ENCODE measurements at places on chromosomes 11 and 22.

GRCh38 chr11:12770435-12770834 lies 96.2 kb downstream of the TEAD1 start:
- no peak for DNase-seq

DNA sequence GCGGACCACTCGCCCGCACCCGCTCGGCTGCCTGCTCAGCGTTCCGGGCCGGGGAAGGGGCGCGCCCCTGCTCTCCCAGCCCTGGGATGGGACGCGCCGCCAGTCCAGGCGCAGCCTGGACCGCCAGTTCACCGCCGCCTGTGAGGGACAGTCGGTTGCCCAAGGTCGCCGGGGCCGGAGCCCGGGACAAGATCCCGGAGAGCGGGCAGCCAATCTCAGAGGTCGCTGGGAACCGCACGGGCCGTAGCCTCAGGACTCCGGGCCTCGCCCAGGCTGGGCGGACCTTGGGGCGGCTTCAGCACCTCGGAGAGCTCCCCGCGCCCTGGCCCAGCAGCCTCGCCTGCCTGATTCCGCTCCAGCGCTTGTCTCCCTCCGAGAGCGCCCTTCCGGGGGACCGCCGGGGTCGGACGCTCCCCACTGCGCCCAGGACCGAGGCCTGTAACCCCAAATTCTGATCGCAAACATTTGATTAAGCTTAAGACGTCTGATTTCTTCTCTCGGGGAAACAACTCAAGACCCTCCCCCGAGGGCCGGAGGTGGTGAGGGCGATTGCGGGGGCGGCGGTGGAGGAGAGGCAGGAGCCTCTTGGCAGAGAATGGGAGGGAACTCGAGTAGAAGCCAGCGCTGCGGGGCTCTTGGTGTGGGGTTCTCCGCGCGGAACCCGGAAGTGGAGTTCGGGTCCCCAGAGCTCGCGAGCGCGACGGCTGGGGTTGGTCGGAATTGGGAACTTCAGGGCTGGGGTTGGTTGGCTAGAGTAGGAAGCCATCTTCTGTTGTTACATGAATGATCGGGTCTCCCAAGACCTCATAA lies 1.1 kb upstream of the CHRM4 start:
- no peak for DNase-seq

DNA sequence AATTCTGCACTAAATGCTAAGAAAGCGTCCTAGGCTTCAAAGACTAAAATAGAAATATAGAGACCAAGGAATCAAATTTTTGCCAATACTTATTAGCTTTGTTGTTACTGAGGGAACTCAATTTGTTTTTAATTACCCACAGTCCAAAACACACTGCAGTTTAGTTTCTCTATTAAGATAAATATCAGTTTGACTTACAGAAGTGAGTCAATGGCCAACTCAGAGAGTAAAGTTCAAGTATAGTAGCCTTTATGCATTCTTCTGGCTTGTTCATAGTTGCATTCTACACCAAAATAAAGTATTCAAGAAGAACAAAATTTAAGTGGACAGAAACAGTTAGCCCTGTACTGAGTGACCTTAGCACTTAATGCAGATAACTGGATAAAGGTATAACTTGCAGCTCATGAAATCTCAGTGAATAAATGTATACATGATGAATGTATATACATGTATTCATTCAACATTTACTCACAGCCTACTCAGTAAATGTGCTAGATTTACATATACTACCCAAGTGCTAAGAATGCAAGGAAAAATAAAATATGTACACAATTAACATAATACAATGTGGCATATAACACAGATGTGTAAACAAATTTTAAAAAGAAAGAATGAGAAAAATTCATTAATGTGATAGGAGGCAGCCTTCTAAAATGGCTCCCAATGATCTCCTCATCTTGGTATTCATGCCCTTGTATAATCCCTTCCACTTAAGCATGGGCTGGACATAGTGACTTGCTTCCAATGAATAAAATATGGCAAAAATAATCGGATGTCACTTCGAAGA lies 9.7 kb upstream of the RNF141 start:
- no peak for DNase-seq

DNA sequence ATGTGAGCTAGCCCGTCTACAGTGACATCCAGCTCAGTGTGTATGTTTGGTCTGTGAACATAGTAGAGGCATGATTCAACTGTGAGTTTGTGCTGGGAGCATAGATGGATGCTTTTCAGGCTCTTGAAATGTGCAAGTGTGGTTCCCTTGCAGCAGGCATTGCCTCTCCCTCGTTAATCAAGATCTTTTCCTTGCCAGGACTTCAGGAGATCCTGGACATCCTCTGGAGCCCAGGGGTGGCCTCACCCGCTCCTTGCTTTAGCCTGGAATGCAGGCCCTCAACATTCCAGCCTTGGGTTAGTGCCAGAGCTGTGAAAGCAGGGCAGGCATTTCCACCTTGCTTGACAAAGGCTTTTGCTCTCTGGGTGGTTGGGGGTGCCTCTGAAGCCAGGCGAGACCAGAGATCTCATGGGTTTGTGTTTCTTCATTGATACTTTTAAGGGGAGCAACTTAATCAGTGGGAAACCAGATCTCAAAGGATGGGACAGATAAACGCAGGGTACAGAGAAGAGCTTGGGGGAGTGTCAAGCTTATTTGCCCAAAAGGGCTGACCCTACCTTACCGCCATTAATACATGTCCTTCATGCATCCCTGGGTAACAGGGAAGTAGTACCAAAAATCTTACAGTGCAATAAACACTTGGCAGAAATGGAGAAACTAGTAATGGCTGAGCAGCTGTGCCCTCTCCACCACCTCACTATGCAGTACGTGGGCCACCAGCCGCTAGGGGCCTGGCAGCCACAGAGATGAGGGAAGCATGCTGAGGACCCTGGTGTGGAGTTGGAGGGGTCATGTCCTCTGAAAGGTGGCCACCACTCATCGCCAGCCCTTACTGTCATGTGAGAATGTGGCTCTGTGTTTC lies 72.1 kb downstream of the PTPRJ start:
- peak; percentile 42 for DNase-seq

- no peak for DNase-seq
Measured at GRCh38 chr11:129574431-129574830, 198.8 kb downstream of the BARX2 start.

- no peak for DNase-seq
Measured at GRCh38 chr11:126861796-126862459, 138.6 kb downstream of the KIRREL3 start.

- DNase-seq = no peak
Measured at GRCh38 chr22:44609400-44609988, 92.5 kb upstream of the PRR5 start.

GRCh38 chr11:127135256-127135655 lies 134.7 kb upstream of the KIRREL3 start:
- DNase-seq = no peak

DNA sequence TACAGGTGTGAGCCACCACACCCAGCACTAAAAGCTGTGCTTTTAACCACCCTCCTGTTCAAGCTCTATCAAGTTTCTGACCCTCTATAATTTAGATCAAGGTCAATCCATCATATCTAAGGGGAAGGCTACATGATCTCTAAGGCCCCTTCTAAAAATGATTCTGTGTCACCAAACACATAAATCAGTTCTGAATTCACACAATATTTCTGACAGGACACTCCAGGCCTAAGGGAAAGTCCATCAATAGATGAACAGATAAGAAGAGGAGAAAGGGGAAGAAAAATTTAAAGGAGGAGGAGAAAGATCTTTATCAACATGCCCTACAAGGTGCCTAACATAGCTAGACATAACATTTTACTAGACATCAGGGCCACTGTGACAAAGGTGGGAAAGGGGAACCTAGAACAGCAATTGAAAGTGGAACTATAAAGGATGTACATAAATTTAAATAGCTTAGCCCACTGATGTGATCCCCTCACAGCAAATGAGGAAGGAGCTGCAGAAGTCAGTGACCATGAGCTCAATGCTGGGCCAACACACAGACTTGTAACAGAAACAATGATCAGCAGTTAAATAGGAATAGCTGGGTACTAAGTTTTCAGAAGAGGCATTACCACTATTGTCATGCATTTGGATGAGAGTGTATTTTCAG lies 4.7 kb downstream of the PRCP start:
- no peak for DNase-seq

GRCh38 chr22:36874736-36875135 lies 13.9 kb downstream of the NCF4 start:
- DNase-seq = no peak

DNA sequence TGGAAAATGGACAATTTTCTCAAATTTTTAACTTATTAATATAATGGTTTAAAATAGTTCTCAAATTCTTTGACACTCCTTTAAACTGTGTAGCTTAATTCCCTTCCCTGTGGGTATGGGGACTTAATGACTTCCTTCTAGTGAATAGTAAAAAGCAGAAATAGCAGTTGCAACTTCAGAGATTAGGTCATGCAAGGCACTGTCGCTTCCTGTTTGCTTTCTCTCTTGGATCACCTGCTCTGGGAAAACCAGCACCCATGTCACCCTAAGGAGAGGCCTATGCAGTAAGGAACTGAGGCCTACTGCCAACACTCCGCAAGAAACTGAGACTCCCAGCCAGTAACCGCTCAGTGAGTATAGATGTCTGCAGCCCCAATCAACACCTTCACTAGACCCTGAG lies 5.5 kb upstream of the PANX3 start:
- DNase-seq = no peak

- DNase-seq = no peak
Measured at GRCh38 chr11:130451231-130452019, 3.0 kb downstream of the ADAMTS15 start.

DNA sequence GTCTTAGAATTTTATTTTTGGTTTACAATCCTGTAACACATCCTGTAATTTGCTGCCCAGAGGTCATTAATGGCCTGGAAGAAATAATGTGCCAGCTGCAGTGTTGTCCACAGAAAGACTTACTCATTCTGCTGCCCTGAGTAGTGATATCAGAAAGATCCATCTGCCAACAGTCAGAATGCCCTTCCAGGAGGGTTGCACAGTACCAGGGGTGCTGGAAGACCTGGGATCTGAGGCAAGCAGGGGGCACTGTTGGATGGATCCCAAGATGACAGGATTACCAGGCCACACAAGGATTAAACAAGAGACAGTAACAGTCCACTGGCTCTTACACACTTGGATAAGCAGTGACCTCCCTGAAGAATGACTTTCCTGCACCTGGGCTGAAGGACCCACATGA lies 93.8 kb upstream of the TOP3B start:
- DNase-seq = no peak

GRCh38 chr11:27239305-27239942 lies 123.6 kb downstream of the CCDC34 start:
- no peak for DNase-seq

DNA sequence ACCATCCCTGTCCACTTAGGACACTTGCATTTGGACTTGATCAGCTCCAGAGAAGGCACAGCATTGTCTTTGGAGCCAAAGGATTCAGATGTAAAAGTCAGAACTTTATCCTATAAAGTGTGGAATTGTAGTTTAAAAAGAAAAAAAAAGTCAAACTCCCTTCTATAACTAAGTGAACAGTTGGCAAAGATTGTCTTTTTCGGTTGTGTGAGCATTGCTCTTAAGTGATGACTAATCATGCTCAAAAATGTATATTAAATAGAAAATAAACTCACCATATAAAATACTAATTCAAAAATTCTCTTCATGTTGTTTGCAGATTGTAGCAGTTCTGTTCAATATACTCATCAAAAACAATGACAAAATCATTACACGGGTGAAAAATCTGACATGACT lies 93.8 kb downstream of the ETS1 start:
- DNase-seq = no peak

GRCh38 chr11:97862021-97862420 lies 1158.7 kb upstream of the CNTN5 start:
- no peak for DNase-seq

DNA sequence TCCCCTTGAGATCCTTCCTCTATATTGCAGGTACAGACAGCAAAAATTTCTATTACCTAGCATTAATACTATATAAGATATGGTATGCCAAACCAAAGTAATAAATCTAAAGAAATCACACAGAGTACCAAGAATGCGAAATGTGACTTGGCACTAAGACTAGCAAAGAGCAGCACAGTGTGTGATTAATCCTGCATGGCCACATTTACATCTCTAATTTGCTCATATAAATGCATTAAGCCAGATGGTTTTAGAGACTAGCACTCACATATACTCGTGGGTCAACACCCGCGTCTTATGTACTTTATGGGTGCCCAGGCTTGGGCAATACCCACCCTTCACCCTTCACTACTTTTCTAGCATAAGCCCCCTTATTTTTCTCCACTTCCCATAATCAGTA lies 213.2 kb downstream of the TTC28 start:
- no peak for DNase-seq

DNA sequence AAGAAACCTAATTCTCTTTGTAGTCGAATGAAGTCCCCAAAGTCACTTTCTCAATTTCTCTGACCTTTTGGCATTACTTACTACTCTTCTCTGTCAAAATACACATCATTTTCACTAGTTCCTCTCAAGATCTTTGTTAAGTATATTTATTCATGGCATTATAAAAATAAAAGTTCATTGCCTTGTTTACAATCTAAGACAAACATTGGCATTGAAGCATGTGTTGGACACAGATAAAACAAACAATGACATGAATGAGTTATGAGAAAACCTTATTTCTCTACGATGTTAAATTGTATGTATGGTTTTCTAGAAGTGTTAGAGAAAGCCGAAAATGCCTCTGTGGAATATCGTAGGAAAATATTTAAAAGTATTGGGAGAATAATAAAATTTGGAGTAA lies 8.6 kb upstream of the OR51G1 start:
- DNase-seq = no peak

- DNase-seq = no peak
Measured at GRCh38 chr11:16986434-16987204, 27.6 kb downstream of the PLEKHA7 start.

GRCh38 chr11:62880231-62880802 lies 379 bp upstream of the SLC3A2 start:
- DNase-seq = peak; percentile 74

GRCh38 chr22:17366830-17367229 lies 2.4 kb upstream of the CECR2 start:
- DNase-seq = no peak

DNA sequence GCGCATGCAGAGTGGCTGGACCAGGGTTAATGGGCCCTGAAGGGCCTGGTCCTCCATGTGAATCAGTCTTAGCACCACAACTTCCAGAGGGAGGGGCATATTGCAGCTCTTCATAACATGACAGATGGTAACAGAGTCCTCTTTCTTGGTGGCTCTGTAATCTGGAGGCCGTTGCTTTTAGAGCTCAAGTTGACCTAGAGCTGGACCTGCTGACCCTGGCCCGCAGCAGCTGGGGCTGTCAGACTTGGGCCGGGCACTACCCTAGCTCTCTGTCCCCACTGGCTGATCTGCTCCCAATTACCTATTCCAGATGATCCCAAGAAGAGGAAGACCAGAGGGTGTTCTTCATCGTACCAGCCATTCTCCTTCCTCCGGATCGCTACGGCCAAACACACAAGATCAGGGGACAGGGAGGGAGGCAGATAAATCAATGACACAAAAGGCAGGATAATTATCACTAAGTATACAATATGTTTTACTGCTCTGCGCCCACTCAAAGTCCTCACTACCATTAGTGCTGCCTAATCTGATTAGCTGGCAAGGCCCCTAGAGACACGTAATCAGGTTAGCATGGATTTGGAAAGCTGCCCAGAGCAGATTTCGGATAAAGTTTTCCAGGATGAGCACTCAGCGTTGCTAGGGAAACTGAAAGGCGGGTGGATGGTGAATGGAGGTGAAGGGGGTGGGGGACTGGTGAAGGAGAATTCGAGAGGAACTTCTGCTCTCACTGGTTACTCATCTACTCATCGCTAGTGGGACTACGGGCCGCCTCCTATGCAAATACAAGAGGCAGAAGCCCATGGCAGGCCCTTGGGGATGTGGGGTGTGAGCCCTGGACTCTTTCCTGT lies 64.5 kb upstream of the PHOX2A start:
- peak; percentile 61 for DNase-seq

Data from GM04503 (cell line).